Thoracic aorta endothelial cell (primary cell): ENCODE measurements at places on chromosomes 12 and 14. TPM values are rescaled to one million over a fixed set of nuclear protein-coding genes. Genes with fewer than 3 reads are reported as not detected.

The FBRSL1 gene
- total RNA-seq, result 20.9 and 26.3 TPM in 2 replicates

The TMEM132C gene
- total RNA-seq, result 0.13 TPM in 1 of 2 replicates, not detected in the other

The DAO gene
- total RNA-seq, result not detected in 2 replicates

The P2RX2 gene
- total RNA-seq, result not detected in 2 replicates

The PFKM gene
- total RNA-seq, result 70.7 and 73.5 TPM in 2 replicates

The REC8 gene
- 2.3 and 8.1 TPM in 2 replicates for total RNA-seq

The ANKS1B gene
- total RNA-seq, result 0.43 and 1.1 TPM in 2 replicates

The DDN gene
- total RNA-seq, result 0.13 and 0.29 TPM in 2 replicates

The RBP5 gene
- 0.50 TPM in 1 of 2 replicates, not detected in the other for total RNA-seq

The ADAM21 gene
- 0.36 and 0.40 TPM in 2 replicates for total RNA-seq
